ENCODE measurements at places on chromosomes 7 and 10. TPM values are rescaled to one million over a fixed set of nuclear protein-coding genes. Genes with fewer than 3 reads are reported as not detected.

DNA sequence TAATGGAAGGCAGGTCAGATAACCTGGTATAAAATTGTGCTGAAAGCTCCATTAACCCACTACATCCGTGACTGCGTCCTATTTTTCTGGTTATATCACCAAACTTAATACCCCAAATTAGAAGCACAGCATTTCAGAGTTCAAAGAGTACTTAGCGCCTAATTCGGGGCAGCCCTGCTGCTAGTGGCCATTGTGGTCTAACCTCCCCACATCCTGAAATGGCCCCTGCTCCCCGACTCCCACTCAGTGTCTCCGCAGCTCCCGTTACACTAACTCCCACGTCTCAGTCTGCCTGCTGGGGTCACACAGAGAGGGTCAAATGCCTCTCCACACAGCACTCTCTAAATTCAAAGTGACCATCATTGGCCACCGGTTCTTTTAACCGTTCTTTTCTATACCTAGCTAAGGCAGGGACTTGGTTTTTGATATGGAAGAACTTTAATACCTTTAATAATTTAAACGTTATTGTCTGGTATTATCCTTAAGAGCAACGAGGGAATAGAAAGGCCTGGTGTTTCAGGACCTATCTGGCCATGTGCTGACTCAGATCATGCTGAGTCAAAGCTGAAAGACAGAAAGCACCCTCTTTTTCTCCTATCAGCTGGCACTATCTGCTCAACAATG, 117.1 kb downstream of the KMT2E start:
- DNase-seq: no peak

DNA sequence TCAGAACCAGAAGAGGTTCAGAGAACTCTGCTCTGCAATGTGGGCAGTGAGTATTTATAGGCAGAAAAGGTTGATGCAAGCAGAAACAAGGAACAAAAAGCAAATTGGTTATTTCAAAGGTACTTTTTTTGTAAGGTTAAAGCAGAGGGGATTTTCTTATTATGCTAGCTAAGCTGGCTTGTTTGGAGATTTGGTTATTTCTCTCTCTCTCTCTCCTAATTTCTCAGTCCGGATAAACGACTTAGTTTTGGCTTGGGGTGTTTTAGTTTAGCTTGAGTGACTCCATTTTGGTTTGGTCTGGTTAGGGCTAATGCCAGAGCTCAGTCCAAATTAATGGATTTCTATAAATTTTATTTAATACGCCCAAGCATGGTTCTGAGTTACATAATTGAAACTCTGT, 566.8 kb downstream of the SH2D4B start:
- DNase-seq: no peak

GRCh38 chr10:125850766-125851731, 27.7 kb downstream of the BCCIP start:
- DNase-seq: no peak

GRCh38 chr10:95475827-95476468, 85.2 kb downstream of the SORBS1 start:
- DNase-seq: no peak

GRCh38 chr7:105691680-105692564, 110.6 kb upstream of the EFCAB10 start:
- peak; percentile 73 for DNase-seq

DNA sequence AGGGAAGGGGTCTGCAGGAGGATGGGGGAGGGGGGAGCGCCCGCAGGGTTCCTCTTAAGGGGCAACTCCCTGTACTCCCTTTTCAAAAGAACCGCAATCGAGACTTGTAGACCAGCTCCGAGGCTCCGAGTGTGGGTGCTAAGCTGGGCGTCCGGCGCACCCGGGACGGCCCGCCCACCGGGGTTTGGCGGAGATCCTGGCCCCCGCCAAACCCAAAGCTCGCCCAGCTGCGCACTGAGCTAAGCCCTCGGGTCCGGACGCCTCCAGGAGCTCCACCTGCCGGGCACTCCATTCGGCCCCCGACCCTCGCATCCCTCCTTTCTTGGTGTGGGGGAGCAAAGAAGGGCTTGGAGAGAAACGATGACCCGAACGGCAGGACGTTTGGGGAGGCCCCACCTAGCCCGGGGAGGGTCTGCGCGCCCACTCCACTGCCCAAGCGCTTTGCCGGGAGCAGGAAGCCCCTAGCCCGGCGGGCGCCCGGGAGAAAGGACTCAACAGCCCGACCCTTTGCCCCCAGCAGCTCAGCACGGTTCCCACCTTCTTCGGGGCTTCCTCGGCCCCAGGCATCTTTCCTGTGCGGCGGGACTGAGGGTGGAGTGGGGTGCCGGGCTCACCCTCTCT, 651 bp downstream of the AFAP1L2 start:
- no peak for DNase-seq

DNA sequence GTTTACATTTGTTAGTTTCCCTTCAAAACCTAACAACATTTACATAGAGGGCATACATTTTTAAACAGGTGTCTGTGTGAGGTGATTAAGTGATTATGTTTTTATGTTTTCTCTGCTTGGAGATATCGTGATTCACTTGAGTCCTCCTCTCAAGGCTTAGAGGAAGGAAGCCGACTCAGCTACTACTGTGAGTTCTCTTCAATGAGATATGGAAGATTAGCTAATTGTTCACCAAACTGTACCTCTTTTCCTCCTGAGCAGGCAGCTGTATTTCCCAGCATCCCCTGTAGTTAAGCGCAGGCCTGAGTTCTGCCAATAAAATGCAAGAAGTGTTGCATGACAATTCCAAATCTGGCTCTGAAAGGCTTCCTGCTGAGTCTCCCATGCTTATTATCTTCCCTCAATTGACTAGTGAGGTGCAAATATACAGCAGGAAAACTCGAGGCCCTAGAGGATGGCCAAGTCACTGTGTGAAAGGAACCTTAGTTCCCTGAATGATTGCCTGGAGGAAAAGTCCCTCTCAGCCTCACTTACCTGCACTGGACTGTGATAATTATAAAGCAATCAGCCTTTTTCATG, 528.7 kb downstream of the GRM8 start:
- no peak for DNase-seq

The DLX5 gene
- total RNA-seq: 2.1 TPM

The PSD gene
- 7.5 TPM for total RNA-seq

The FGL2 gene
- 29.5 TPM for total RNA-seq

The SPDYE9 gene
- 0.10 TPM for total RNA-seq

The ACSL5 gene
- total RNA-seq: 10.1 TPM
